Stimulated activated CD8-positive, alpha-beta memory T cell treated with anti-CD3 and anti-CD28 coated beads, Interleukin-15, amount 100 ng/mL, for 24 hours (primary cell): ENCODE measurements at places on chromosomes 4 and X.

GRCh38 chr4:143188136-143189088 is 3.7 kb downstream of the USP38 start:
- no peak for DNase-seq

GRCh38 chrX:148958901-148959300 is 458.5 kb downstream of the AFF2 start:
- no peak for DNase-seq

DNA sequence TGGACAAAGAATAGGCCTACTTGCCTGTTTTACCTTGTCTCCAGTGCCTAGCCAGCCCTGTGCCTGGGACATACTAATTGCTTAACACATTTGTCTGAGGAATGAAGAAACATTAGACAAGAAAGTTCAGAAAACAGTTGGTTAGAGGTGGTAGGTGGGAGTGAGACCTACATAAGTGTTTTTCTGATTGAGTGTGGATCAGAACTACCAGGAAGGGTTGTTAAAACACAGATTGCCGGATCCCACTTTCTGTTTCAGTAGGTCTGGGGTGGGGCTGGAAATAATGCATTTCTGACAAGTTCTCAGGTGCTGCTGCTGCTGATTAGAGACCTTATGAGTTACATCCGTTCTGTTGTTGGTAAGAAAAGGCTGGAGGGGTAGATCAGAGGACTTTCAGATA is 5.7 kb upstream of the JADE1 start:
- no peak for DNase-seq

GRCh38 chrX:22057667-22058066 is 25.5 kb downstream of the PHEX start:
- no peak for DNase-seq

GRCh38 chr4:5955856-5956255 is 62.4 kb downstream of the C4orf50 start:
- DNase-seq, result no peak

DNA sequence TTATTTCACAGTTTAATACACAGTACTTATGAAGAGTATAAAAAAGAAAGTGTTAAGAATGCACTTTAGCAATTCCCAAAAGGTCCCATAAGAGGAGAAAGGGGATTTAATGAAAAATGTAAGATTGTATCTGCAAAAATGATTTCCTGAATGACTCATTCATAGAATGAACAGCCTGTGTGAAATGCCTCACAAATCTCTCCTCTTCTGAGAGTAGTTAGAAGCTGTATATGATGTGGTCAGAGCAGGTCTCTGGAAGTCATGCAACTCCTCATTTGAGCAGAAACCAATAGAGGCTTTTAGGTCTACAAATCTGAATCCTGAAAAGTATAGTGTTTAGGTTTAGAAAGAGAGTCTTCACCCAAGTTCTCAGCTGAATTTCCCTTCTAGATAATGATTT is 381.3 kb upstream of the INTU start:
- no peak for DNase-seq

DNA sequence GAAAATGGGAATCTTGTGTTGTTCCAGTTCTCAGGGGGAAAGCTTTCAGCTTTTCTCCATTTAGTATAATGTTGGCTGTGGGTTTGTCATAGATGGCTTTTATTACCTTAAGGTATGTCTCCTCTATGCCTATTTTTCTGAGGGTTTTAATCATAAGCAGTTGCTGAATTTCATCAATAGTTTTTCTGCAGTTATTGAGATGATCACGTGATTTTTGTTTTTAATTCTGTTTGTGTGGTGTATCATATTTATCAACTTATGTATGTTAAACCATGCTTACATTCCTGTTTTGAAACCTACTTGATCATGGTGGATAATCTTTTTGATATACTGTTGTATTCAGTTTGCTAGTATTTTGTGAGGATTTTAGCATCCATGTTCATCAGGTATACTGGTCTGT is 66.8 kb upstream of the CENPE start:
- DNase-seq, result no peak

DNA sequence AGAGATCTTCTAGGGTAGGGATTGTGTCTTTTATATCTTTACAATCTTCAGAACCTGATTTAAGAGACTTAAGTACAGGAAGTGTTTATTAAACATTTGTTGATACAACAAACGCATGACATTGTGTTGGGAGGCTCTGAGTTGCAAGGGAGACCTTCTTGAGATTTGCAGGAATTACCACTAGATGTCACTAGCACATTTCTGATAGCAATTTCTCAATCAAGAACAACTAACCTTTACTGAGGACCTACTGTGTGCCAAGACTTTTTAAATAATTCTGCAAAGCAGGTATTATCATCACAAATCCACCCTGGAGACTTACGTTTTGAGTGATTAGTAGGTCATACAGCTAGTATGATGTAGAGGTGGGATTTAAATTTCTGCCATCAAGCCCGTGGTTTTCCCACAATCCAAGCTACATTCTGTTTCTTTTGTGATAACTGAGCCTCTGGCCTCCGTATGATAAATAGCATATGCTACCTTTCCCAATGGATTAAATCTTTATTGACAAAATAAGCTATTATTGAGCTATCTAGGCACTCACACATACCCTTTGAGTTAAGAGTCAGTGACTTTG is 986.0 kb downstream of the CCSER1 start:
- DNase-seq, result no peak

DNA sequence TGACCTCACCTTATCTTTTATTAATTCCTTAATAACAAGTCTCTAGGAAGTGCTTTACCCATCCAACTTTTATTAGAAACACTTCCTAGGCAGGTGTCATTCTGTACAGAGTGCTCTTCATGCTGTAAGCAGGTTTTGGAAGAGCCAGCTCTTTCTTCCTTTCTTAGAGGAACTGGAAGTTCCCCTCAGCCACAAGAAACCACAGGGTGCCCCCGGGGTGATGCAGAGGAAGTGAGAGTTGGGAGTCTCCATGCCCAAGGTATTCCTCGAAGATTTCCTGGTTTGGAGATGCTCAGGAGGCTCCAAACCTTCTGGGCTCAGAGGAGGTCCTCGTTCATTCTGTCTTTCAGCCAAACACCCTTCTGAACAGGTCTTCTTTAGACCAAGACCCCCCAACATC is 83.8 kb downstream of the EGF start:
- DNase-seq, result no peak

DNA sequence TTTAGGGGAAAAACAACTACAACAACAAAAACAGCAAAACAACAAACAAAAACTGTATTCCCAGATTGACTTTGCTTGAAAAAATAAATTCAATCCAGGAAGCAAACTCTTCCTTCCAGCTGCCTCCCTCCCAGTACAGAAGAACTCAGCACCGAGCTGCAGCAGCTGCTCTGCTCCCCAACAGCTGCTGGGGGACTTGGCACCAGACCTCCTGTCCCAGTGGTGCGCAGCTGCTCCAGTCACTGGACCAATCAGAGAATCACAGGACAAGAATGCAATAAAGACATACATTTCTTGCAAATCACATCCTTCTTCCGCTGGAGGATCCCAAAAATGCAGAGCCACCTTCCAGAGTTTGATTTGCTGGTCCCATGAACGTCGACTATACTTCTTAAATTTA is 11.8 kb upstream of the FAM53A start:
- no peak for DNase-seq

GRCh38 chr4:148730082-148730640 is 287.9 kb upstream of the NR3C2 start:
- no peak for DNase-seq

- DNase-seq, result no peak
These were observed 33.7 kb downstream of the WDR17 start for GRCh38 chr4:176099314-176099713.

DNA sequence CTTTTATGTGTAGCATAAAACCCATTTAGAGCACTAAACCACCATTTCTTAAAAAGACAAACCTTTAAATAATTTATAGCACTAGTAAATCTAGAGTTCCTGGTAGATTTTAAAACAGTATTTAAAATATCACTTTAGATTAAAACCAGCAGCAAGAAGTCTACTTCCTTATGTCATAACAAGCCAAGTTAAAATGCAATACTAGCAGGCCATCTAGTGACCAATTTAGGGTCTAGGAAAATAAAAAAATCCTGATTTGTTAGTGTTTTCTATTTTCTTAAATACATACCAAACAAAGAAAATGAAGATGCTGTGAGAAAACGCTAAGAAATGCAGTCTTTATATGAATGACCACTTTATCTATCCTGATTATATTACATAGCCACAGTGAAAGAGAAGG is 53.9 kb downstream of the PAPSS1 start:
- no peak for DNase-seq

- no peak for DNase-seq
These were observed 140.3 kb downstream of the CFAP299 start for GRCh38 chr4:80475798-80476197.

GRCh38 chrX:39705290-39705689 is 392.5 kb downstream of the BCOR start:
- DNase-seq, result no peak

DNA sequence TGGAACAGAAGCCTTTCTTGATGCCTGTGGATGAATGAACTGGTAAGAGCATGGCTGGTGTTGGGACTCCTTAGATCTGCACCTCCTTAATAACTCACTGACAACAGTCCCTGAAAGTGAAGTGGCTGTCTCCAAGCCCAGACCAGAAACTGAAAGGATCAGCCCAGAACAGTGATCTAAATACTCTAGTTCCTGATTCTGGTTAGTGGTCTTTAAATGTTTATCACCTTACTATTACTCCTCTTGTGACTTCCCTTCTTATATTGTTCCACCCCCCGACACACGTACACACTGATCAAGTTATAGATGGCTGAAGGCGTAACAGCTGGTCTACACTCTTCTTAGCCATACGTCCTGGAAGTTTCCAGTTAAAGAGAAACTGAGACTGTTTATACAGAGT is 33.8 kb upstream of the ARMCX2 start:
- no peak for DNase-seq

DNA sequence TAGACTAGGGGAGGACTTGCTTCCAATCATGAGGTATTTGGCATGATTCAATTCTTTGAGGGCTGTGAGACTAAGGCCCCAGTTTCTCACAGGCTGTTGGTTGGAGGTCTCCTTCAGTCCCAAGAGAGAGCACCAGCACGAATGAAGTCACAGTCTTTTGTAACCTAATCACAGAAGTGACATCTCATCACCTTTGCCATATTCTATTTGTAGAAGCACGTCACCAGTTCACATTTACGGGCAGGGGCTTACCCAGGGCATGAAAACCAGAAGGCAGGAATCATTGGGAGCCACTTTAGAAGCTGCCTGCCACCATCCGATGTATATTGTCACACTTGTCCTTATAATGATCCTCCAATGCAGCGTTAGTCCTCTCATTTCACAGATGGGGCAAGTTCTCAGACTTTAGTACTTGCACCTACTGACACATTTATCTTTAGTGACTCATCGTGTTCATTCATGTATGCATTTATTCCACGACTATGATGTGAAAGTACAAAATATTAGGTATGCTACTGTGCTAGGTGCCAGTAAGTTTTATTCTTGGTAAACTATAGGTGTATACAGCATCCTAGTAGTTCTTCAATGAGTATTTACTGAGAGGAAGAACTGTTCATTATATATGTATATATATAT is 163.8 kb upstream of the PGRMC2 start:
- DNase-seq, result no peak

GRCh38 chr4:68383115-68383514 is 33.2 kb upstream of the YTHDC1 start:
- DNase-seq, result no peak

- DNase-seq, result no peak
These were observed 26.1 kb upstream of the EPHA5 start for GRCh38 chr4:65696436-65696835.

DNA sequence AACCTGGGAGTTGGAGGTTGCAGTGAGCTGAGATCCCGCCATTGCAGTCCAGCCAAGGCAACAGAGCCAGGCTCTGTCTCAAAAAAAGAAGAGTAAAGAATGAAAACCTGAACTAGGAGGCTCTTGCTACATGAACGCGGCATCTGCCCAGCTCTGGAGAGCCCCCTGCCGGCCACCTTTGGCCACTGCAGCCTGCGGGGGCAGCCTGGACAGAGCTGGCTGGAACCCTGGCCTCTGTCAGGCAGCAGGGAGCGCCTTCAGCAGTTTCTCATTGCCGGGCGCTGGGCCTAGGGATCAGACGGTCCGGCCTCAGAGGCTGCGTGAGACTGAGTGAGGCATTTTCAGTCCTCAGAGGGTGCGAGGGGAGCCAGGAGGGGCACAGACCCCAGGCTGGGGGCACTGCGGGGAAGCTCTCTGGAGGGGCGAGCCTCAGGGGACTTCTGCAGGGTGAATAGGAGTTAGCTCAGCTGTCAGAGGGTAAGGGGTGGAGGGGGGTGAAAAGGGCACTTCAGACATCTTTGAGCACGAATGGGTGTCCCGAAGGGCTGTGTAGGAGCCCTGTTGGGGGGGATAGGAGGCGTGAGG is 17.5 kb downstream of the DOK7 start:
- DNase-seq, result peak; percentile 59

DNA sequence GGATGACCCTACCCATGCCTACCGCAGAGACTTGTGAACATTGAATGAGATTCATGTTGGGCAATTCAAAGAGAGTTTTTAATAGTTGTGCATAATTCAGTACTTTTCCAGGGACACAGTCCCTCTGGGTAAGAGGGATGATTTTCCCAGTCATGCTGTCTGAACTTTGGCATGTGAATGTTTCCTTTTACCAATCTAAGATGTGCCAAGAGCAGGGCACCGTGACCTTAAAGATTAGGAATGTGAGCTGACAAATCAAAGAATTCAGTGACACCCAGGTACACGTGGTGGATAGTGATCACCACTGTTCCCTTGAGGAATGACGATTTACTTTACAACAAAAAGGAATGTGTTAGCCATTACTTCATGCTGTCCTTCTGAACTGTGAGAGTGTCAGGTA is 515.6 kb downstream of the PPARGC1A start:
- no peak for DNase-seq

DNA sequence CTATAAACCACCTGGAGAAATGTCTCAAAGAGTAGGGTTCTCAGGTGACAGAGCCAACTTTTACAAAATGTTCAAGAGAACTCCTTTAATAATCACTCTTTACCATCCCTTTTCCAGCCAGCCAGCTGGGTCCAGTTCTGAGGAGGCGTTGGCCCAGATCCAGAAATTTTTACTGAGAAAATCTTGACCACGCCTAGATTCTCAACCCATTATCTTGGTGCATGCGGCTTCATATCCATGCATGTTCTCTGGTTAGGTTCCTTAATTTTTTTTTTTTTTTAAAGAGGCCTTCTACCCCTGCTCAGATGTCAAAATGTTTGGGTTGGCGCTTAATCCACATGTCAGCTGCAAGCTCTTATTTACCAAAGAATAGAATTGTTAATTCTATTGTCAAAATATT is 12.0 kb upstream of the MAP7D2 start:
- DNase-seq, result no peak

GRCh38 chrX:118730500-118731247 is 3.3 kb downstream of the IL13RA1 start:
- DNase-seq, result no peak

DNA sequence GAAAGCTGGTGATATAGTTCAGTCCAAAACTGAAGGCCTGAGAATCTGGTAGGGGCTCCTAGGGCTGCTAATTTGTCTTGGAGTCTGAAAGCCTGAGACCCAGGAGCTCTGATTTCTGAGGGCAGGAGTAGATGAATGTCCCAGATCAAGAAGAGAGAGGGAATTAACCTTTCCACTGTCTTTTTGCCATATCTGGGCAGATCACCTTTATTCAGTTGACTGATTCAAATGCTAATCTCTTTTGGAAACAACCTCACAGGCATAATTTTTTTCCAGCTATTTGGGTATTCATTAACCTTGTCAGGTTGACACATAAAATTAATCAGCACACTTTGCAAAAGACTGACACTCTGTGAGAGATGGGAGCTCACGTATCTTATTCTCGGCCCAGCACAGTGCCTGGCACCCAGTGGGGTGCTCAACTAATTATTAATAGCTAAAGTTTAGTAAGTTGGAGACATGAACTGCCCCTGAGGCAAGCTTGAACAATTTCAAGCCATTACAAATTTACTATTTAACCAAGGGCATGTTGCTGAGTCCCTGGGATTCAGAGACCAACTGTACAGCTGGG is 114.3 kb downstream of the CPEB2 start:
- DNase-seq, result no peak
